ENCODE measurements at places on chromosomes 1 and 21.

DNA sequence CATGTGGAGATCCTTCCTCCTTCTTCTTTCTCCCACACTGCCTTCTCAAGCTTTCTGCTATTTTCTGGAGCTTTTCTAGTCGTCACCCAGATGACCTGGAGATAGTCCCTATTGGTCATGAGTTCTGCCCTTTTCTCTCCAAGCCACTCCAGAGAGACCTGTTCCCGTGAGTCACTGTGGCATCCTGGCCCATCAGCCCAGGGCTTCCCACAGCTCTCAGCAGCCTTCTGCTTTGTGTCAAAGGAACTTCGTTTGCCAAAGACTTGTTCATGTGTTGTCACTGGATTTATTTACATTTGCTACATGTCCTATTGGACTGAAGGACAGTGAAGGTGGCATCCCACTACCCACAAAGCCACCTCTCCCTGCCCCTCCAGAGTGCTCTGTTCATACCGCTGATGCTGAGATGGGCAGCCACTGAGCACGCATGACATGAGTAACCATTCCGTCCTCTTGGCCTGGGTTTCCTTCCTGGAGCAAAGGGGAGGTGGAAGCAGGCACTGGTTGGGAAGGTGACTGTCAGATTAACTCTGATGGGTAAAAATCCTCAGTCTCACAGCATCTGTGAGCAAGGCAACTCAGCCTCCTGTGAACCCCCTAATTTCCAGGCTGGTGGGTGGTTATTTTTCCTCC lies 119.2 kb downstream of the EDEM3 start:
- peak; percentile 16 for DNase-seq

- peak; percentile 87 for DNase-seq
Observed at GRCh38 chr1:159444511-159444910, 5.0 kb downstream of the OR10J1 start.

GRCh38 chr21:16800536-16801275 lies 712.1 kb upstream of the CXADR start:
- DNase-seq, result no peak

- peak; percentile 99 for DNase-seq
Observed at GRCh38 chr1:160538985-160539651, 16.1 kb upstream of the SLAMF6 start.
